COR-L47 (cell line): ENCODE measurements at places on chromosomes 3 and 15.

DNA sequence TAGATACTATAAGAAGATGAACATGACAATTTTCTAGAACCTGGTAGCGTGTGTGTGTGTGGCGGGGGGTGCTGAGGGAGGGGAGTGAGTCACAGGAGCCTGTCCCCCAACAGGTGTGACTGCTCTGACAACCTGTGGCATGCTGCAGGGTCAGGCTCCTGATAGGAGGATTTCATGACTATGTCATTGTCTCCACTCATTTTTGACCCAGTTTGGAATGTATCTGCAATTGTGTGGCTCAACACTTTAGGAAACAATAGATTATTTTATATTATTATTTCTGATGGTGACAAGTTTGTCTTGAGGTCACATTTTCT, 9.3 kb upstream of the VILL start:
- no peak for DNase-seq

DNA sequence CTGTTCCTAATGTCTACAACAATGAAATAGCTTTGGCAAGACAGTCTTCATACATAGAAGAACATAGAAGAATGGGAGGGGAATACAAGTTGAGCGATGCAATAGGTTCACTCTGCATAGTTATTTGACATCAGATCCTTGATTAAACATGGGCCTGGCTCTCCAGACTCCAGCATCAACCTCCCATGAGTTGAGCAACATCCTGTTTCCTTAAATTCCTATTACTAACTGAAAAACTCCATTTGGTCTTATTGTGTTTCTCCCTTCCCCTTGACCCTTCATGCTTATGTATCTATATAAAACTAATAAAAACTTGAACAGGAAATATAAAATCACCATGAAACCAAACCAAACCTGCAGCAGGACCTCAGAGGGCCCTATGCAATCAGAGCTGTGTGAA, 304.5 kb upstream of the SATB1 start:
- no peak for DNase-seq

DNA sequence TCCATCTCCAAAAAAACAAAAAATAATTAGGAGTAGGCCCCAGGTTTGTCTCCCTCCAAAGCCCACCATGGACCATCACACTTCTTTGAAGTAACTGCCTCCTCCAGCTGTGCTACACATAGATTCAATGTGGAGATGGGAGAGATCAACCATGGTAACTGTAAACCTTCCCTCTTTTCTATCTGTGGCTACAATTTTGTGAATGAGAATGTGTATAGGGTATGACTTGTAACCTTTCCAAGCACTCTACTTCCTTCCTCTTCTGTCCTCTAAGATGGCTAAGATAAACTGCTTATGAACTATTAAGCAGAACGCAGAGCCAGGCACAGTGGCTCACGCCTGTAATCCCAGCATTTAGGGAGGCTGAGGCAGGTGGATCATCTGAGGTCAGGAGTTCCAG, 55.5 kb upstream of the ATP11B start:
- no peak for DNase-seq

GRCh38 chr3:195807681-195808121, 4.0 kb downstream of the MUC4 start:
- no peak for DNase-seq

DNA sequence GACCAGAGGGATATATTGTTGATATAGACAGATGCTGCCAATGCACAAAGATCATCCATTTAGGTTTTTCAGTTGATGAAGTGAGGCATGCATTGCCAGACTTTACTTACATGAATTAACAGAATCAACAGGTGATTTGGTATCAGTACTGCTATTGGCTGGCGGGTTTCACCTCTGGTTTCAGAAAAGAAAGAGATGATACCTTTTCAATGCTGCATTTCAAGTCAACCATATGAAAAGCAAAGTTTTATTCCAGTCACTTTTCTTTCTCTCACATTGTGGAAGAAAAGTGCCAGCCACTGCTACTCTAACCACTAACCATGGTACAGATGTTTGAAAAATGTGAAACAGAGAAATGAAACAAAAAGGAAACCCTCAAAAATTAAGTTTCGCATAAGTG, 289.1 kb downstream of the TIGIT start:
- DNase-seq, result no peak

- DNase-seq, result no peak
Measured at GRCh38 chr15:80989081-80989517, 520 bp downstream of the MESD start.

DNA sequence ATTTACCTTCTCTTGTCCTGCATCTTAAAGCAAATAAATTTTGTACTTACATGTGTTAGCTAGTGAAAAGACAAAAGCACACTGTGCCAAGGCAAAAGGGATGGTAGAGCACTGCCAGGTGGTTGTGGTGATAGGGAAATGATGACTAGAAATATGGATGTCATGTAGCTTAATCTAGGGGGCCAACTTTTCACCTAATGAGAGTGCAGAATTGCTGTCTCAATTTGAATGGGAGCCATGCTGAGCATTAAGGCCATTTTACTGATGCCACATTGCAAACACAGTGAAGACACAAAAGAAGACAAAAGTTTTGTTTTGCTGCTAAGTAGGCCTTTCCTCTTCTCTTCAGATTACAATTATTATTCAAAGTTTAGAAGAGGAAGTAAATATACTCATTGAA, 274.7 kb downstream of the PDCD6IP start:
- DNase-seq, result no peak

GRCh38 chr3:143099690-143100089, 19.9 kb upstream of the CHST2 start:
- no peak for DNase-seq

- DNase-seq, result peak; percentile 99
Measured at GRCh38 chr3:156037356-156037755, 83.0 kb upstream of the KCNAB1 start.

GRCh38 chr15:93478947-93479346, 389.9 kb upstream of the RGMA start:
- DNase-seq, result no peak

- DNase-seq, result no peak
Measured at GRCh38 chr3:126340943-126341754, 16.1 kb downstream of the KLF15 start.

- no peak for DNase-seq
Measured at GRCh38 chr3:3625544-3626271, 173.5 kb upstream of the LRRN1 start.

- DNase-seq, result no peak
Measured at GRCh38 chr3:145088917-145089316, 1072.1 kb downstream of the PLOD2 start.
